Stimulated activated CD4-positive, alpha-beta T cell treated with anti-CD3 and anti-CD28 coated beads, Interleukin-2, amount 100 ng/mL, for 4 hours (primary cell): ENCODE measurements at places on chromosomes 4 and X.

DNA sequence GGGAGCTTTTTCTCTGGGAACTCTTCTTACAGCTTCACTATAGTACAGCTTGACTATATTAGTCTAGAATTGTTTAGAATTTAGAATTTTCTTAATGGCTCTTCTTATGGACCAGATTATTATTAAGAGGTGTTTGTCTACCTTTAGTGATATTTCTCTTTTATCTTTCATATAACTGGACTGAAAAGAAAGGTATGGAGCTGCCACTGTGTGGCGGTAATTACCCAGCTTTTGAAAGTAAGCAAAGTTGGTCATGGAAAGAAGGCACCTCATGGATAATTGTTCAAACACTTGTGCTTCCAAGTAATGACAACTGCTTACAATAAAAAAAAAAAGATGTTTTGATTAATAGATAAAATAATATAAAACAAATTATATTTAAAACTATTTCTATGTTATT is 1112.5 kb downstream of the TECRL start:
- DNase-seq: no peak

- no peak for DNase-seq
Measured at GRCh38 chr4:112593438-112594133, 43.1 kb downstream of the ZGRF1 start.

- DNase-seq: no peak
Measured at GRCh38 chrX:81779701-81780100, 577.8 kb downstream of the SH3BGRL start.

GRCh38 chr4:182449930-182450439 is 206.8 kb downstream of the TENM3 start:
- DNase-seq: no peak

DNA sequence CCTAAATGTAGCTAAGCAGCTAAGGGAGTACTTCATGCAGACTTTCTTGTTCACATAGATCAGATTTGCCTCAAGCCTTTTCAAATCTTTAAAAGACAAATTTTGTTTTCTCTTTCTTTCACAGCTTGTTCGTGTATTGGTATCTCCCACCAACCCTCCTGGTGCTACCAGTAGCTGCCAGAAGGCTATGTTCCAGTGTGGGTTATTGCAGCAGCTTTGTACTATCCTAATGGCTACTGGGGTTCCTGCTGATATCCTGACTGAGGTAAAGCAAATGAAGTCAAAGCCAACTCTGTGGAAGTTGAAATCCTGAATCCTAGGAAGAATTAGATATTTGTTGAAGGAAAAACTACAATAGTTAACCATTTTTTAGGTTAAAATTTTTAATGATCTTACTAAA is 62.6 kb downstream of the USO1 start:
- no peak for DNase-seq

- no peak for DNase-seq
Measured at GRCh38 chrX:14554131-14554715, 24.9 kb downstream of the GLRA2 start.

- no peak for DNase-seq
Measured at GRCh38 chrX:150696331-150696730, 3.1 kb downstream of the MTMR1 start.

- no peak for DNase-seq
Measured at GRCh38 chr4:166838975-166839614, 395.2 kb downstream of the SPOCK3 start.

- no peak for DNase-seq
Measured at GRCh38 chr4:187687697-187688096, 307.9 kb upstream of the ZFP42 start.

DNA sequence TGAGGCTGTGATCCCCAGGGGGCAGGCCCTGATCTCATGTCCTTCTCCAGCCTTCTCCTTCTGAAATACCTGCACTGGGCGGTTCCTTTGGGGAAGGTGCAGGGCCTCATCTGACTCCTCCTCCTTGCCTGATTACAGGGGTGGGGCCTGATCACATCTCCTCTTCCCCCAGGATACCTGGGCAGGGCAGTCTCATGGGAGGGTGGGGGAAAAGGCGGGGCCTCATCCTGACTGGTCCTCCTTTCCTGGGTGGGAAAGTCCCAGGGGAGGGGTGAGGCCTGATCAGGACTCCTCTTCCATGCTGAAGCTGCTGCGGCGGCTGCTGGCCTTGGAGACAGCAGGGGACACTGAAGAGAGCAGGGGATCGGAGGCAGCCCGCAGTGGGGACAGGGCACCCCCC is 13.3 kb downstream of the TFE3 start:
- DNase-seq: no peak

DNA sequence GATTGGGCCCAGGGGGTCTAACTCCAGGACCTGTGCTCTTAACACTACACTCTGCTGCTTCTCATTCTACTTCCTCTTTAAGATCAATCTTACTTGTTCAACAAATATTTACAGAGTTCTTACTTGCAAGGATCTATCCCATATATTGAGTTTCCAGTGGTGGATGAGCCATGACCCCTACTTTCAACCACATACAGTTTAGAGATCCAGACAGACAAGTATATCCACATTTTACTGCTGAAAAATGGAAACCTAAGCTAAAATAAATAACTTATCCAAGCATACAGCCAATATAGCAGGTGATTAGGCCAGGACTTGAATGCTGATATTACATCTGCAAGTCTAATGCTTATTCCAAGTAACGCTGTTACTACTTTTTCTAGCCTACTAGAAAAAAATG is 18.7 kb downstream of the TMEM150C start:
- DNase-seq: no peak

GRCh38 chrX:68177542-68177941 is 255.8 kb downstream of the OPHN1 start:
- no peak for DNase-seq

DNA sequence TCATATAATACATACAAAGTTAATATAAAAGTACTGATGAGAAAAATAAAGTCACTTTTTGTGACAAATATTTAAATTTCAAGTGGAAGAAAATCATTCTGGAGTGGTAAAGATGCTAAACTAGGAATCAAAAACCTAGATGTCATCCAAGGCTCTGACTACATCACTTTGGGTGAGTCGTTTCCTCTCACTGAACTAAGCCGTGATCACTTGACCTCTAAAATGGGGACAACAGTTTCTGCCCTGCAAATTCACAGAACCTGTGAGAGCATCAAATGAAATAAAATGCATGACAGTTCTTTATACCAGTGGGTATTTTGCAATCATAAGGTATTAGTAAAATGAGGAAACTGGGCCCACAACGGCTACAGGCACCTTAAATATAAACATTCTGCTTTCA is 63.8 kb downstream of the PRDM5 start:
- DNase-seq: no peak

DNA sequence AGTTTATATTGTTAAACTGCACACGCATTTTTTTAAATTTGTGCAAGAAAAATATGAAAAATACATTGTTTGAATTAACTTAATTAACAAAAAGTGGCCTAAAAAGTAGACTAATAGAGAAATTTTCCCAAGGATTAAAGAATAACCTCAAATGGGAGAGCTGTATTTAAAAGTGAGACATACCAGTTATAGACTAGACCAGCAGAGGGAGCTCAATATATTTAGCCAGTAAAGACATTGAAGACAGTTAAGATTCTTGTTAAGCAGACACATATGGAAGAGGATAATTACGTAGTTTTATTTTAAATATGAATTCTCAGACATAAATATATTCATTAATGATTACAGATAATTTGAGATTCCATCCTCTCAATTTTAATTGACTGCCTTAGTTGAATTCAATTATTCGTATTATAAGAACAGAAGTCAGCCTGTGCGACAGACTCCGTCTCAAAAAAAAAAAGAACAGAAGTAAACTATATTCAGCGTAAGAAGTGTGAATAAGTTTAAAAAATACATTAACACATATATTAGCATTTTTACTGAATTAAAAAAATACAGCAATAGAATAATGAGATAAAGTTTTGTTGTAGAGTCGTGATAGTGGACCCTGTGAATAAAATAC is 64.8 kb downstream of the GLRA3 start:
- DNase-seq: no peak

DNA sequence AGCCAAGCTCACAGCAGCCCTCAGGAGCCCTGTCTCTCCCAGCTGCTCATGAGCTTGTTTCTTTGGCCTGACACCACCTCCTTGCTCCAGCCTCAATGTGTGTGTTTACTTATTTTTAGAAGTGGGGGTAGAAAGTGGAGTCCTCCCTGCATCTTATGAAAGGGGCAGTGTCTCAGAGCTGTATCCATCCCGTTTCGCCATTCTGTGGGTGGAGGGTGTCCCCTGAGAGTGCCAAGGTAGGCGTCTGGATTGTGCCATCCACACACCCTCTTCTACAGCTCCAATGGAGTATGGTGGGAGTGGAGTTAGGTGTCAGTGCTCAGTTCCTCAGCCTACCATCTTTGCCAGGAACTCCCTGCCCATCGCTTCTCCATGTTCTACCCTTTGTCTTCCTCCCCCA is 8.3 kb downstream of the SPON2 start:
- no peak for DNase-seq
